Activated CD4-positive, alpha-beta memory T cell treated with anti-CD3 and anti-CD28 coated beads for 36 hours (primary cell): ENCODE measurements at places on chromosomes 12 and 14.
A peak's percentile ranks its signal among the peaks of the same experiment; 100 is the strongest.

GRCh38 chr14:53432378-53432802 lies 279.3 kb upstream of the DDHD1 start:
- no peak for DNase-seq

DNA sequence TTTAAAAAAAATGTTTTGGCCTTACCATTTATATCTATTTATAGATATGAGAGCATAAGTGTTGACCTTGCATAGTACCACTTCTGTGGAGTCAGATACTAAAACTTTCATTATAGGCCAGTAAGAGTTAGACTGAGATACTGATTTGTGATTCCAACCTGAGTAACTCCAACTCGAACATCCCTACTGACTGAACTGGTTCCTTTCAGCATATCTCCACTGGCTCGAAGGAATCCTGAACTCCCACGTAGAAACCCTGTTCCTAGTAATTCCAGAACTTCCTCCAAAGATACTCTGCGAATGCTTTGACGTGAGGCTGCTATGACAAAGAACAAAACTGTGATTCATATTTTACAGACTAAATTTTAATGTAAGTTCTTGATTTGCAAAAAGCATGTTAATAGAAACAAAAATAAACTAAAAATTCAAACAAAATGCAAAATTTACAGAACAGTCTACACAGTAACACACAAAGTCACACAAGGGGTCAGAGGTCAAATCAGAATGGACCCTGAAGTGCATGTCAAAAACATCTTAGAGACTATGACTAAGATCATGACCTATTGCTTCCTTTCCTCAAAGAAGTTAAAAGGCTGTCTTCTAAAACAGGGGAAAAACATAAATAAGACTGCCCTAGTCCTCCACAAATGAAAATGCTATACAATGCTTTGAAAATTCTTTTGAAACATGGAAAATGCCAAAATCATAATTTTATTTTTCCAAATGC lies 31.5 kb downstream of the HEATR5A start:
- peak; percentile 37 for DNase-seq

- DNase-seq: no peak
Measured at GRCh38 chr12:84738481-84738972, 174.1 kb downstream of the SLC6A15 start.

- DNase-seq: no peak
Measured at GRCh38 chr12:18706798-18707197, 31.0 kb downstream of the PLCZ1 start.

DNA sequence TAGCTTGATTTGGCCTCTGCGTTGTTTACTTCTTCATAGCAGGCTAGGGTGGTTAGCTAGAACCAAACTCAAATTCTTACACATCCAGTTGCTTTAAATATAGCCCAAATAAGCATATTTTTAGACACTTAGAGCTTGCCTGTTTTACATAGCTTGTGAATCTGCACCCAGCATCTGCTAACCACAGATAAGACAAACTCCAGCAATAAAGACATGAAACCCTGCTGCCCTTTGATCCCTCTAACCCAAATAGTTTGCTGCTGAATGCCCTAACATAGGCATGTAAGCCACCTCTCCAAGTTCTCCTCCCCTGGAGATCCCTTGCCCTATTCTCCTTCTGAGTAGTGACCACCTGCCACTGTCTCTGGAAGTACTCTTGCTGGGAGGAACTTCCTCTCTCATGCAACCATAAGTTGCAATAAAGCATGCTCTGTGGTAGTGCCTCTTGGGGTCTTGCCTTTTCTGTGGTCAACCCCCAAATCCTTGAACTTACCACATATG lies 185.6 kb downstream of the TMEM117 start:
- DNase-seq: no peak

DNA sequence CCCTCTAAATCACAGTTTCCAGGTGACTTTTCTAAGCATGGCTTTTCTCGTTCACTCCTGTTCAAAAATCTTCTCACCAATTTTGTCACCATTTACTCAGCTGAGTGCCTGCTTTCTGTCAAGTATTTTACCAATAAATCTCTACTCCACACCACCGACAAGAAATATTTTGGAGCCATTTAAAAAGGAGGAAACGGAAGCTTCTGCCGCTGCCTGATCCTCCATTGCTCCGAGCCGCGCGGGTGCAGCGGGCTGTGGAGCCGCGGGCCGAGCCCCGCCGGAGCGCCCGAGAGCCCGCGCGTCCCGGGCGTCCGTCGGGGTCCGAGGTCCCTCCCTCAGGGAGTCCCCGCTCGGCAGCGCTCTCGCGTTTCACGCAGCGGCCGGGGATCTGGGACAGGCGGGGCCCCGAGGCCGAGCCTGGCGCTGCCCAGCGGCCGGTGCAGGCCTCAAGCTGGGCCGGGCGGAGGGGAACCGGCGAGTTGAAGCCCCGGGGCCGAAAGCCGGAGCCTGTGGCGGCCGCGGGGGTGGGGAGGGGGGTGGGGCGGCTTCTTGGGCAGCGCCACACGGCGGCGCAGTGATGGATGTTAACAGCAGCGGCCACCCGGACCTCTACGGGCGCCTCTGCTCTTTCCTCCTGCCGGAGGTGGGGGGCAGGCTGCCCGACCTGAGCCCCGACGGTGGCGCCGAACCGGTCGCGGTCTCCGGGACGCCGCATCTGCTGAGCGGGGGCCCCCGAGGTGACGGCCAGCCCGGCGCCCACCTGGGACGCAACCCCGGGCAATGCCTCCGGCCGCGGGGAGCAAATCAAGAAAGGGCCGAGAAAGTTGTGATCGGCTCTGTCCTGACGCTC lies 1.1 kb upstream of the HEBP1 start:
- DNase-seq: peak; percentile 42

- no peak for DNase-seq
Measured at GRCh38 chr12:97404093-97404492, 58.5 kb upstream of the RMST start.

DNA sequence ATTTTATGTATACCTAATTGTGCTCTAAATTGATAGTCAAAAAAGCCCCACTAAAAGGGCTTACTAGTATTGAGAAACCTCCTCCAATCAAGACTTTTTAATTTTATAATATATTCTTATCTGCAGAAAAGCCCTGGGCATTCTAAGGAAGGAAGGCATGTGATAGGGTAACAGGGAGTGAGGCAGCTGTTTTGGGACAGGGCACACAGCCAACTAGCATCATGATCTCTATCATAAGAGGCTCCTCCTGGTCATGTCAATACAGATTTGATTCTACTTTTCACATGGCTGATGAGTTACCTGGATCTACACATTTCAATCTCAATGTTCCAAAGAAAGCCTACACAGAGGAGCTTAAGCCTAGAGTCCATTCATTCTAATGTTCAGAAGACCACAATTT lies 9.1 kb downstream of the ADAM20 start:
- no peak for DNase-seq

GRCh38 chr14:39169541-39169900 lies 612 bp downstream of the TRAPPC6B start:
- DNase-seq: no peak

DNA sequence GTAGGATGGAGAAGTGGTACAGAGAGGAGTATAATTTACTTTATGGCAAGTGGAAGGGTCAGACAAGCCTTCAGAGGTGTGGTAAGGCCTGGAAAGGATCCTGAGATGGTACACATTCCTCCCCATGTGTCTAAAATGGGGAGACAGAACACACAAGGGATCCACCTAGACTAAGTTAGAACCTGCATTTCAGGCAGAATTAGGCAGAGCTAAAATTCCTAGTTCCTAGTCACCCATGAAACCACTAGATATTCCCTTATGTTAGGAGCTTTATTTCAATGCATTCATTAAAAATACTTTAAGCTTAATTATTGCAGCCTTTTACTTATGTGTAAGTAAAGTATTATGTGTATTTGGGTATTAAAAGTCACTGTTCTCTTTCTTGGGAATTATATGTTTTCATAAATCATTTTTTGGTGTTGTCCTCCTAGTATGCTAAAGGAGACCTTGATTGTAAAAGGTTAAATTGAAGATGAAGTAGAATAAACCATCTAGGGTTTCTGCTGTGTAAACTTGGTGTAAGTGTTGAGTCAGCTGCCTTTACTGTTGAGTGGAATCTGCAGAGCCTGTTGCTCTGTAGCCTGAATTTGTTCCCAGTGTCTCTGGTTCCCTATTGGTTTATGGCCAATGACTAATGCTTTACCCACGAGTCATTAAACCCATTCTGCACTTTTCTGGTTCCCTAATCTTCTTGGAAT lies 423.2 kb downstream of the ATP23 start:
- no peak for DNase-seq

DNA sequence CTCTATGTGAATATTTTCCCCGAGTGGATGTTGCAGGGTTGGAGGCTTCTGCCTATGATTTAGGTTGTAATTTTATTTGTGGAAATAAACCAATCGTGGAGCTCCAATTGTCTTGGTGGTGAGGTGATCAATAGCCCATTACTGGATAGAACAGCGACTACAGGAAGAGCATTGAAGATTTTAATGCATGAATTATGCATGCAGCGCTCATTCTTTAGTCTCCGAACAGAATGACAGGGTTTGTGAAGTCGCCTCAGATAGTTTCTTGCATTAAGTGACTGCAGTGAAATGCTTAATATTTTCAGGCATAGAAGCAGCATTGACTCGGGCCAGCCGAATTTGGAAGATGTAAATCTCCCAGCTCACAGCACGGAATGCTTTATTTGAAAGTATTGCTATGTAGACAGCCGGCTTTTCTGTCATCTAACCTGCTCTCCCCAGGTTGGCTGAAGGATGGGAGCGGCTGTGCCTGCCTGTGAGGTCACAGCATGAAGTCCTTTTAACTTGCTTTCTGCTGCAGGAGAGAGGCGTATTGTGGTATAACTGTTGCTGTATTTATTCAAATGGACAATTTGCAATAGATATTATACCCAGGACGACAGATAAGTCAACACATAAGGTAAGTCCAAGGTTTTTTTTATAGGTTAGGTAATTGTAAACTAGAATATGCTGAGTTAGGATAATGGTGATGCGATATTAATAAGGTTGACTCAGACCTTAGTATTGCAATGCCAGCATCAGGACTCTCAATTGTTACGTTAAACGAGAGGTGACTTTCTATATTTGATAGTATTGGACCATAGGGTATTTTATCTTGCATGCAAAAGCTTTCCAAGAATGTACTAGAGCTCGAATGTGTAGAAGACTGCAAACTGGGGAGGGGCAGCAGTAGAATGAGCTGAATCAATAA lies 135.7 kb downstream of the CNTN1 start:
- no peak for DNase-seq

- DNase-seq: no peak
Measured at GRCh38 chr14:64614805-64615391, 65.1 kb downstream of the PPP1R36 start.

- no peak for DNase-seq
Measured at GRCh38 chr12:123468786-123469185, 10.8 kb downstream of the SNRNP35 start.

DNA sequence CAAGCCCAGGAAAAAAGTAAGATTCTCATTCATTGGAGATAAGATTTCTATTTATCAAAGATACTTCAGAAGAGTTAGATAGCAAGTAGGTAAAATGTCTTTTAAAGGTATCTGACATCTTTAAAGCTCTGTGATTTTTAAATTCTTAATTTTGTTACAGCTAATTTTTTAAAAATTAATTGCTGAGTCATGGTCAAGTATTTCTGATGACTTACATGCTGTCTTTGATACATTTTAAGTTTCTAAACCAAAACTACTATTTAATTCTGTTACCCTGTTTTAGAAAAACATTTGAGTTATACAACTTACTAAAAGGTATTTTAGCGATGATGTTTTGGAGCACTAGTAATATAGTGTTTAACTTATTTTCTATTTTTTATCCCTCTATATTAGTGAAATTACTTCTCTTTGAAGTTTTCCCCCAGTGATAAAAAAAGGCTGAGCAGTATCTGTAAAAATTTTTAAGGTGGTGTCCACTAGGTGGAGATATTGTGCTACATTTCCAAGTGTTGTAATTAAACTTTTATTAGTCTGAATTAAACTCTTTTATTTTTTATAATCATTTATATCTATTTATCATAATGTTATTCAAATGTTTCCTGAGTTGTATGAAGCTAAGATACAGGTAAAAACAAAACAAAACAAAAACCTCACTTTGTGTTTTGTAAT lies 11.5 kb downstream of the ALG10 start:
- DNase-seq: no peak

DNA sequence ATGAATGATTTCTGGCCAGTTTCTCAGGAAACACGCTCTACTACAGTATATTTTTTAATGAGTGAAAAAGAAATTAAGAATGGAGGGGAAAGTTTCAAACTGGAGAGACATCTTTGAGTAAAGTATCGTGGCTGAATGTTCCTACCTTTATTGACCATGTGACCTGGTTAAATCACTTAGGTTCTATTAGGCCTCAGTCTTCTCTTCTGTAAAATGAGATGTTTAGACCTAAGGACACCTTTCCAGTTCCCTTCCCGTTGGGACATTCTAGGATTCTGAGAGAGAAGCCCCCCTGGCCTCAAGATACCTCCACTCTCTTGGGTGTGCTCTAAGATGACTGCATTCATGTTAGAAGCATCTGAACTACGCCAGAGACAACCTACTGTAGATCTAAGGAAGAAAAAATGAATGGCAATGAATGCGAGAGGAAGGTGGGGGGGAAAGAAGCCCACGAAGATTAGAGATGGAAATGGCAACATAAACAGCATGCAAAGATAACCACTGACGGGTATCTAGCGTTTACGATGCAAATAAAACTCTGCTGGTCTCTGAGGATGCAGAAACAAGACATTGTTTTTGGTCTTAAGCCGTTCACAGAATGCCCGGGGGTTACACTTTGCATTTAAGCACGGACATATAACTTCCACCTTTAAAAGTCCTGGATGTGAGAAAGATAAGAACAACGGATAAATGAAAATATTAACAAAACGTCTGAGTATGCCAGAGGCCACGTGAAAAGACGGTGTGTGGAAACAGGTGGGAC lies 599 bp upstream of the CPSF6 start:
- no peak for DNase-seq

DNA sequence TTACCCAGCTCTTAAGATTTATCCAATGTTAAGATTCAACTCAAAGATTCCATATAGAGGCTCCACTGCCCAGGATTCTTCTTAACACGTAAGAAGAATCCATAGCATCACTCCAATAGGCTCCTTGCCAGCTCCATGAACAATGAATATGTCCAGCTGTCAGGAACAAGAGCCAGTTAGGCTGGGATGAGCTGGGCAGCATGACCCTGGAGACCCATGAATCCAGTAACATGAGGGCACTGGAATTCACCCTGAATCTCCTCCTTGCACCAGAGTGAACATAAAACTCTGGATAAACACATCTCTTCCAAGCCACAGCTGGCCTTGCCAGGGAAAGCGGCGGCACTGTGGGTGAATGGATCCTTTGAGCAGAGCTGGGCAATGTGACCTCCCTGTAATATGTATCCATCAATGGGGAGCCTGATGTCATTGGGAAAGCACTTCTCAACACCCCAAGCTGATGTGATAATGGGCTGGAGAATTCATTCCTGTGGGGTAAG lies 24.4 kb upstream of the TC2N start:
- no peak for DNase-seq

GRCh38 chr12:53948650-53949593 lies 5.8 kb upstream of the HOXC12 start:
- DNase-seq: no peak
